ENCODE measurements at places on chromosomes 3 and 15. TPM values are rescaled to one million over a fixed set of nuclear protein-coding genes. Genes with fewer than 3 reads are reported as not detected.
A peak's percentile ranks its signal among the peaks of the same experiment; 100 is the strongest.

- DNase-seq, result peak; percentile 36
Measured at GRCh38 chr3:138458774-138459499, 24.5 kb downstream of the ESYT3 start.

- no peak for DNase-seq
Measured at GRCh38 chr3:1037631-1038030, 55.2 kb upstream of the CNTN6 start.

- DNase-seq, result no peak
Measured at GRCh38 chr3:170792471-170792870, 77.5 kb downstream of the RPL22L1 start.

- no peak for DNase-seq
Measured at GRCh38 chr3:178060407-178060806, 475.8 kb upstream of the KCNMB2 start.

GRCh38 chr15:40045572-40046217 lies 6.7 kb upstream of the SRP14 start:
- no peak for DNase-seq

CTXN2 gene
- total RNA-seq, result not detected

FETUB gene
- total RNA-seq, result not detected

SERPINI1 gene
- 9.9 TPM for total RNA-seq
